Dermis blood vessel endothelial cell (primary cell): ENCODE measurements at places on chromosomes 7 and 10. TPM values are rescaled to one million over a fixed set of nuclear protein-coding genes. Genes with fewer than 3 reads are reported as not detected.

- no peak for DNase-seq
Observed at GRCh38 chr10:71715026-71715425, 4.6 kb downstream of the C10orf105 start.

The ACSL5 gene
- 64.2 and 66.1 TPM in 2 replicates for total RNA-seq

DNA sequence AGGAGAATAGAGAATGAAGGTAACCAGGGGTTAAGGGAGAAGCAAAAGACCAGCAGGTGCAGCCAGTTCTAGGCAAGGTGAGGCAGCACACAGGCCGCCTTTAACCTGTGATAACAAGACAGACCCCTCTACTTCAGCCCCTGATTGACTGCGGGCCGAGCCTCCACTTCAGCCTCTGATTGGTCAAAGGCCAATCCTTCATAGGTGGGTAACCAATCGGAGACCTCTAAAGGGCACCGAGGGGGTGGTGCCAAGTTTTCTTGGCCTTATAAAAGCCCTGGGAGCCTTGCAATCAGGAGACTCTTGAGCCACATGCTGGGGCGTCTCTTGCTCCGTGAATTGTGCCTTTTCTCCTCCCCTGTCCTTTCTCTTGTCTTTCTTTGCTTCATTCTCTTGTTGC lies 98.8 kb downstream of the ELFN1 start:
- no peak for DNase-seq

DNA sequence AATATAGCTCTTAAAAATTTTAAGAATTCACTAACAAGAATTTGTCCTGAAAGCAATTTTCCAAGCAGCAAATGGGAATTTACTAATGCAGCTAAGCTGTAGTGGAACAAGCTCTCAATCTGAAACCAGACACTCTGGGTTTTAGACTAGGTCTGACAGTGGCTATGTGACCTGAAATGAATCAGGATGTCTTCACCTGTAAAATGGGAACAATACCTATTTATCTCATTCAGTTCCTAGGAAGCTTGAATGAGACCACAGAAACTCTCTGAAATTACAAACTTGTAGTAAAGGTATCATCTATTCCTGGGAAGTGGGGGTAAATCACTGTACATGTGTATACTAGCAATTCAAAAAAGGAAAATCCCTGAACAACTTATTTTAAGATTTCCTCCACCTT lies 1.2 kb downstream of the DNAJC2 start:
- no peak for DNase-seq

The KLLN gene
- 0.17 and 0.47 TPM in 2 replicates for total RNA-seq

GRCh38 chr7:159130820-159131219 lies 13.8 kb downstream of the VIPR2 start:
- no peak for DNase-seq

The TIMM23B gene
- total RNA-seq = 12.4 and 15.3 TPM in 2 replicates

DNA sequence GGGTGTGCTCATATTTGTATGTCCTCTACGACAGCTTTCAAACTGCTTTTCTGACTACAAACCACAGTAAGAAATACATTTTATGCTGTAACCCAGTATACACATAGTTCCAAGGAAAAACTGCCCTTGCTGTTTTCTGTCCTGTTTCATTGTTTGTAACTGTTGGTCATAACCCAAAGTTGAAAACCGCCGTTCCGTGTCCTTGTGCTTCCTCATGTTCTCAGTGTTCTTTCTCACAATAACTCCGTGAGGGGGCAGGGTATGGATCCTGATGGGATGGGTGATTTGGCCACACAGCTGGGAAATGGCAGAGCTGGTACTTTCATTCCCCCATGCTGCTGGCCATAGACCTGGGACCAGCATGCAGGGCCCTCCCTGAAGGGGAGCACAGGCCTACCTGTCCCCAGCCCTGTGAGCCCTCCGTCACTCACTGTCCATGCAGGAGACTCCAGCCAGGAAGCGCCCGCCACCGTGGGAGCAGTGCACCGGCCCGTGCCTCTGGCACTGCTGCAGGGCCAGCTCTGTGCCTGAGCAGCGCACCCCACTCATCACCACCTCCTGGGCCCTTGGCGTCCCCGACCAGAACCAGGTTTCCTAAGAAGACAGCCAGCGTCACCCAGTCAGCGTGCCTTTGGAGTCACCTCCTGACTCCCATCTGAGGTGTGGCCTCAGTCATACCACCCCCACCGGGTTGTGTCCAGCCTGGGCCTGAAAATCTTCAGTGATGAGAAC lies 12.7 kb downstream of the LOXL4 start:
- no peak for DNase-seq

DNA sequence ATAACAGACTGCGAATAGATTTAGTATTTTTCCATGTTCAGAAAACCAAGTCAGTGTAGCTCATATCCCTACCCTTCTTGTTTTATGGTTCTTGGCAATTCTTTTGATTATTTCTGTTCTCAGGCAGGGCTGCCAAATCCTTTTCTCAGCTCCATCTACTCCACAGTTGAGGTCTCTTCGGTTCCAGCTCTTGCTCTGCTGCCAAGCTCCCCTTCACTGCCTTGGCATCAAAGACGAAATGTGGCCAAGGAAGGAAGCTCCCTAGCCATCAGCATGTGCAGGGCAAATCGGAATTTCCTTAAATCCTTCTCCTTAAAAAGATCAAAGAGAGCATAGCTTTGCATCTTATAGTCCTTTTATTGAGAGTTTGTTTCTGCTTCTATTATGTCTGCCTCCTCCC lies 116.4 kb upstream of the NOBOX start:
- DNase-seq = no peak

GRCh38 chr7:22884911-22885788 lies 62.5 kb upstream of the TOMM7 start:
- DNase-seq = no peak

The COBL gene
- total RNA-seq = under 0.01 TPM in 1 of 2 replicates, not detected in the other

DNA sequence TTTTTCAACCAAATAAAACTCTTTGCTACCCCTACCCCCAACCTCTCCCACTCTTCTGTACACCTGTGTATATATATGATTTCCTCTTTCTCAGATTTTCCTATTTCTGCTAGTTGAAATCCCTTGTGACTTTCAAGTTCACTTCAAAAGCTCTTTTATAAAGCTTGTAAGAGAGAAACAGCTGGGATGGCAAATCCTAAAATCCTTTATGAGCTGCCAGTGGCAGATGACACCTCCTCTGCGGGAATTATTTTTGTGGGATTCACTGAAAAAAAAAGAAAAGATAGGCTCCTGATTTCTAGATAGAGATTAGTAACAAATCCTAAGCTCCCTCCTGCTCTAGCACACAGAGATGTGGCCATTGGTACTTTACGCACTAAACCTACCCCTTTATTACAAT lies 92.9 kb downstream of the AHR start:
- no peak for DNase-seq

The NRBF2 gene
- 22.1 and 23.7 TPM in 2 replicates for total RNA-seq

- DNase-seq = peak; percentile 79
Observed at GRCh38 chr10:71848325-71849275, 2.5 kb downstream of the PSAP start.
